Activated CD4-positive, alpha-beta T cell treated with anti-CD3 and anti-CD28 coated beads, Interleukin-2, amount 50 U/mL, for 1 hour (primary cell): ENCODE measurements at places on chromosomes 6 and 20.

DNA sequence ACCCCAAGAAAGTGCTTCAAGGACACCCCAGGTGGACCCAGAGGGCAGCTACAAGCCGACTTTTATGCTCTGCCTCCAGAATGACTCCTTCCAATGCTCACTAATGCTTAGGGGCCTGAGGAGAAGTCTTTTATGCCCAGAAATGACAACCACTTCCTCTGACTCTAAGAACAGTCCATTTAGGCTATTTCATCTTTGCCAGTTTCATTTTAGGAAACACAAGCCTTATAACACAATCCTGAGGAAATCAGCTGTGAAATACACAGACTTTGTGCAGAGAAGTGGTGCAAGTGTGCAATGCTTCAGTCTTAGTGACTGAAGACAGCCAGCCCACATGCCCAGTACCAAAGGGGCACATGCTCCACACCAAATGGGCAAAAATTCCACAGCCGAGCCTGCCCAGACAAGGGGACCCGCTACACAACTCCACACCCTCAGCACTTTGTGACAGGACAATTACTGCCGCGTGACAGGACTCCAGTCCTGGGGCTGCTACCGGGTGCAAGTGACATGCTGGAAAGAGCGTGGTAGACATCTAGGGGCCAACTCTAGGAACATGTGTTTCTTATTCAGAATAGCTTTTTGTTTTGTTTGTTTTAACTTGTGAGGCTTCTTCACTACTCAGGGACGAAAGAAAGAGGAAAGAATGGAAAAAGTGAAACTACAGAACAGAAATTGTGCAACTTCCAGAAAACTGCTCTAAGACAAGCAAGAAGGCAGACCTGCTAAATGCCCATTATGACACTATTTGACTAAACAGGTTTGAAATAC is 28.2 kb upstream of the PLAGL1 start:
- no peak for DNase-seq

GRCh38 chr20:13856354-13856753 is 71.5 kb downstream of the NDUFAF5 start:
- no peak for DNase-seq

DNA sequence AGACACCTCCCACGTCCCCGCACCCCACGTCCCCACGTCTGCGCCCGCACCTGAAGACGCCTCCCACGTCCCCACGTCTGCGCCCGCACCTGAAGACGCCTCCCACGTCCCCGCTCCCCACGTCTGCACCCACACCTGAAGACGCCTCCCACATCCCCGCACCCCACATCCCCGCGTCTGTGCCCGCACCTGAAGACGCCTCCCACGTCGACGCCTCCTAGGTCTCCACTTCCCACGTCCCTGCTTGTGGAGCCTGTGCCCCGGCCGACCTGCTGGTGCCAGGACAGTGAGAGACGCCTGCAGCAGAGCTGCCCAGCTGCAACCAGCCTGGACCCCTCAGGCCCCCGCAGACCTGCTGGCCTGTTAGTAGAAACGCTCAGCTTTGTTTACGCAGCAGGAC is 22.6 kb downstream of the ANKRD60 start:
- no peak for DNase-seq

- no peak for DNase-seq
Measured at GRCh38 chr6:35852994-35853393, 47.8 kb downstream of the LHFPL5 start.

DNA sequence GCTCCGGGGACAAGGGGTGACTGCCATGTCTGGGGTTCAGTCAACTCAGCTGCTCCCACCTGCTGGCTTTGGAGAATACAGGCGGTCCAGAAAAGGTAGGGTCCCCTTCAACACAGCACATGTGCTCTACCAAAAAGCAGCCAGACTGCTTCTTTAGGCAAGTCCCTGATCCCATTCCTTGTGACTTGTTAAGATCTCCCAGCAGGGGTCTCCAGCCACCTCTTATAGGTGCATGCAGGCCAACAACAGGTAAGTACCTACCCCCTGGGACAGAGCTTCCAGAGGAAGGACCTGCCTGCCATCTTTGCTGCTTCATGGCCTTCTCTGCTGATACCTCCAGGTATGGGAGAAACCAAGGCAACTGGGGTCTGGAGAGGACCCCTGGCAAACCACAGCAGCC is 106.5 kb downstream of the HACE1 start:
- no peak for DNase-seq

GRCh38 chr6:121726596-121726995 is 291.1 kb downstream of the GJA1 start:
- DNase-seq: no peak

- DNase-seq: no peak
Measured at GRCh38 chr20:62408640-62409039, 1.6 kb upstream of the CABLES2 start.

GRCh38 chr20:51613580-51613979 is 71.1 kb upstream of the NFATC2 start:
- DNase-seq: no peak

GRCh38 chr20:1955217-1955616 is 38.6 kb downstream of the PDYN start:
- no peak for DNase-seq
